NCI-H748 treated with DMSO at 0.1 percent for 48 hours (cell line): ENCODE measurements at places on chromosomes 4 and X.

- no peak for DNase-seq
These were observed 6.2 kb downstream of the IL21 start for GRCh38 chr4:122614621-122615020.

DNA sequence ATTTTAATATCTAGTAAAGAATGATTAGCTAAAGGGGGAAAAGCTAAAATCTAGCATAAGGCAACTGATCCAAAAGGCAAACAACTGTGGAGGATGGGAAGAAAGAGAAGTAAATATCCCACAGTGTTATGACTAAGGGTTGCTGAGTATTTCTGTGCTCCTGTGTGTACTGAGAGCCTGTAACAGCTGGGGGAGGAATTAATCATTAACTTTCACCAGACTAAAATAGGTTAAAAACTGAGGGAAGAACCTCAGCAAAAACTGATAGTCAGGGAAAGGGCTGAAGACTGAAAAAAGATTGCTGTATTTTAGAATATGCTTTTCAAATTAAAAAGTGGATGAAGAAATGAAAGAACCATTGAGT lies 365.9 kb downstream of the CXXC4 start:
- DNase-seq, result no peak

DNA sequence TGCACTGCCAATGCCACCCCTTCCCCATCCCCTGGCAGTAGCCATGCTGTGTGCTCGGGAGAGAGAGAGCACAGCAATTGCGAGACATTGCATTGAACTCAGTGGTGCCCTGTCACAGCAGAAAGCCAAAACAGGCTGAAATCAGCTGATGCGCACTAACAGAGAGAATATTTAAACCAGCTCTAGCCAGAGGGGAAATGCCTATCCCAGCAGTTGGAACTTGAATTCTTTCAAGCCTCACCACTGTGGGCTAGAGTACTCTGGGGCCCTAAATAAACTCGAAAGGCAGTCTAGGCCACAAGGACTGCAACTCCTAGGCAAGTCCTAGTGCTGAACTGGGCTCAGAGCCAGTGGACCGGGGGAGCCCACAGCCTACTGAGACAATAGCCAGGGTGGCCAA lies 17.7 kb upstream of the RP2 start:
- no peak for DNase-seq

DNA sequence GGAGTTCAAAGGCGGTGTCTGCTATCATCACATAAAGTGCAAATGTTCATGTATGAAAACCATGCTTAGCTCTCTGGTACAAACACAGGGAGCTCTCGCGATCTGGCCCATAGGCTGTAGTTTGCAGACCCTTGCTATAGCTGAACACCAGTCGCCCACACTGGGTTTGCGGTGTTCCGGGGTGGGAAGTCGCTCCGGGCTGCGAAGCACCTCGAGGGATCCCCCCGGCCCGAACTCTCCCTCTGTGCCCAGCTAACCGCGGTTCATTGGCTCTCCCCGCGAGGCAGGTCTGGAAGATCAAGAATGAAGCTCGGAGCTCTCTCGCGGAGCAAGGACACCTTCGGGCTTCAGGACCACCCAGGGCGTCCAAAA lies 341 bp upstream of the PRPS2 start:
- peak; percentile 9 for DNase-seq

DNA sequence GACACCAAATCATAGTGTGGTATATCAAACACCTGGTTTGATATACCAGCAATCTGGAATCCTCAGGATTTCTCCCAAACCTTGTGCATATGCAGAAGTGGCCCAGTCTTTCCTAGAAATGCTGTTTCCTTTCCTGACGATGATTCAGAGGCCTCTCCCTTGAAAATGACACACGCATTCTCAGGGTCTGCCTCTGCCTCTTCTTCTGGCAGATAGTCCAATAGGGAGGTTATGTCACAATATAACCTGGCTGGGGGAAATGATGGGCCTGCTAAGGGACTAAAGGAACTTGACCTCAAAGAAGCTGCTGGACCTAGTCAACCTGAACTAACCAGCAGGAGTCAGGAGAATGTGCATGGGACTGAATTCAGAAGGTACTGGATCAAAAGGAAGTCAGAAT lies 435.2 kb downstream of the IDS start:
- DNase-seq, result no peak

DNA sequence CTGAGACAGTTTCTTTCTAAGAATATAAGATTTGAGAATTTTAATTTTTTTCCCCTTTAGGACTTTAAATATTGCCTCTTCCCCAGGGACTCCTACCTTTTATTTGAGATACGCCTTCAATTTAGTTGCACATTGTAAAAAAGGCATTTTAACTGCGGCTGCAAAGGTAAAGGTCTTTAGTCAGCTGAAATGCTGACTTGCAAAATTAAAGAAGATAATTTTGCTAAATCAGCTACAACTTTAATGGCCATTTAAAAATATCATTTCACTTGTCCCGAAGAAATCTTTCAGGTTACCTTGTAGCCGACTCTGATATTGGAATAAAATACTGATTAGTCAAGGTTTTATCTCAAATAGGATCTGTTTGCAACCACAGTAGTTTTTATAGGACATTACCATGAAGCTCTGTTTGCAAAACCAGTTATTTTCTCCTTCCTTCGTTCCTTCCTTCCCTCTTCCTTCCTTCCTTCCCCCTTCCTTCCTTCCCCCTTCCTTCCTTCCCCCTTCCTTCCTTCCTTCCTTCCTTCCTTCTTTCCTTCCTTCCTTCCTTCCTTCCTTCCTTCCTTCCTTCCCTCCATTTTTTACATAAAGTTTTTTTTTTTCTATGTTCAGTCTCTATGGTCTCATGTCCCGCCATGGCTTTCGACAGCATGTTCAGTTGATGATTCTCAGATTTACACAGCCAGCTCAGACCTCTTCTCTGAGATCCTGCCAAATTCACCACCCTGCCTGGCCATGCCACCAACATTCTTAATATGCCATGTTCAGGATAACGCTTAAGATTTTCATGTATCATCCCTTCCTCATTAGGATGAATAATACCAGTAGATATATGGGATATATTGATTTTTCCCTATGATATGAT lies 405.4 kb upstream of the PRKX start:
- no peak for DNase-seq

DNA sequence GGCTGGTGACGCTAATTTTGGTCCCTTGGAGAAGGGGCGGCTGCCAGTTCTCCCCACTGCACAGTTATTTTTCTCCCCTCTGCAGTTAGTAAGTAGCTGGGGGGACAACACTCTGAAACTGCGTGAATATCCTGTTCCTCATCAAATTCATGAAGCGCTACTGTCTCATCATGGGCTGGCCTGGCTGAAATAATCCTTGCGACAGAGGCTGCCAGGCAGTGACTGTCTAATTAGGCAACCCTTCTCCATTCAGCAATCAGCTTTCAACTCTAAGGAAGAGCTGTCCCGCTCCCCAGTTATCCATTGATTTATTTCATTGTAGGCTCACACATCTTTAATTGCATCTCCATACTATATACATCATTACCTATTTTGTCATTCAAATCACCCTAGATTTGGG lies 8.2 kb downstream of the SH3TC1 start:
- DNase-seq, result no peak

- no peak for DNase-seq
These were observed 21.8 kb downstream of the TAPT1 start for GRCh38 chr4:16204505-16204904.

- peak; percentile 71 for DNase-seq
These were observed 557 bp upstream of the USP38 start for GRCh38 chr4:143184217-143184502.

DNA sequence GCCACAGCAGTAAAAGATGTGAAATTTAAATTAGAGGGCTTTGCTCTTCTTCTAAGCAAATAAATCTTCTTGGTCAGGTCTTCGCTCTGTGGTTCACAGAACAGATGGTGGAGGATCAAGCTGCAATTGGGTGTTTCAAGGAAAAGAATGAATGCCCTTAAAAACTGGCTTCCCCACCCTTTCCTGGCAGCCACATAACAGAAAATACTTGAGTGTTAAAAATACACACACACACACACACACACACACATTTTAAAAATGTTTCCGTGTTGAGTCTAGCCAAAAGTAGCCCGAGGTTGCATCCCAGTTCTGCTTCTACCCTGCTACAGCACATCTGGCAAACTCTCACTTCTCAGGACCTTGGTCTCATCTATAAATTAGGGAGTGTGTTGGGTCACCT lies 56.7 kb upstream of the FGFBP2 start:
- no peak for DNase-seq

DNA sequence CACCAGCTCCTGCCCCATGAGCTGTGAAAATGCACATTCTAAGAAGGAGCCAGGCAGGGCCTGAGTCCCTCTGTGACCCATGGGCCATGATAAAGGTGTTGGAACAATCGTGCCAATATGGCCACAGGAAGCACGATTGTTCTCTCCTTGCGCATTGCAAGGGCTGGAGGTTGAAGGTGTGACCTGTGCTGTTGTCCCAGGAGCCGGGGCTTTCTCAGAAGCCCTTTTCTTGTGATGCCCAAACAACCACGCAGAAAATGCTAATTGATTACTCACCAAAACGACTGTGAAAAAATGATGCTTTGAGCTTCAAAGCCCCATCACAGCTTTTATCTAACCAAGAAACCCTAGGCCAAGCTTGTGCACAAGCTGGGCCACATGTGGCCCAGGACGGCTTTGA lies 33.8 kb downstream of the USP11 start:
- DNase-seq, result no peak

GRCh38 chr4:66059556-66059955 lies 389.3 kb upstream of the EPHA5 start:
- no peak for DNase-seq

DNA sequence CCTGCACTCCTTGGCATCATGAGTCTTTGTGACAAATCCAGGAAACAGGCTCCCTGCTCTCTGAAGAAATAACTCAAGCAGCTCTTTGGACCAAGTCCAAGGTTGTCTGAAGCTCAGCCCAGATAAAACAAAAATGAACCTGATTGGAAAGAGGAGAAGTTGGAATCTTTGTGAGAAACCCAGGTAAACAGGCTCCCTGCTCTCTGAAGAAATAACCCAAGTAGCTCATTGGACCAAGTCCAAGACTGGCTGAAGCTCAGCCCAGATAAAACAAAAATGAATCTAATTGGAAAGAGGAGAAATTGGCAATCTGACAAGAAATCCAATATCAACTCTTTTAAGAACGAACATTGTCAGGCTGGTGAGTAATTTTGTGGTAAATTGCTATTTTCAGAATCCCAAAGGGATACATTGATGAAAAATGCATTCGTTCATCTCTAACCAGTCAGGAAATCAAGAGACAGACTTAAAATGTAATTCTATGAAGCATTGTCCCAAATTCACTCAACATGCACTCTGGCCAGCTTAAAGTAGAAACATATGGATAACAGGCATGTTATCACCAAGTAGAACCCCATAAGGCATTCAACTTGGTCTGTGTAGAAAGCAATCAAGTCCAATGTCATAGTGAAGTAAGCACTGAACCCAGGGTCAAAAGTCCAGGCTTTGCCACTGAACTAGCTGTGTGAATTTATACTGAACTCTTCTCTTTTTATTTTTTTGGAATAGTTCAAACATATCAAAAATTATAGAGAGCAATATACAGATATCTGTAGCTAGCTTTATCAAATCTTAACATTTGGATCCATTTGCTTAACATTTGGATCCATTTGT lies 16.8 kb upstream of the NFXL1 start:
- no peak for DNase-seq

DNA sequence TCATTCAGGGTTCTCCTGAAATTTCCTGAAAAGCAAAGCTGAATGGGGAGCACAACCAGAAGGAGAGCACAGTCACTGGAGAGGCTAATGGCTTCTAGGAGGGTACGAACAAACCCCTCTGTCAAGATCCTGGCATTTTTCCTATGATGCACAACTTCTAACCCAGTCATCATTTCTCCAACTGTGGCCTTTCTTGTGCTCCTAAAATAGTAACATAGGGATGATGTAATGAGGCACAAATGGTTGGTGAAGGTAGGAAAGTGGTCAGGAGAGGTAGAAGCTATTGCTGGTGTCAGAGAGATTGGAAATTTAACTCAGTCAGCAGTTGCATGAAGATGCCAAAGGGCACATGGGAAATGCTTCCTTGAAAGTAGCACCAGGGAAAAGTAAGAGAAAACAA lies 52.7 kb downstream of the SLC10A7 start:
- DNase-seq, result no peak

GRCh38 chr4:174262624-174263444 lies 20.6 kb downstream of the FBXO8 start:
- DNase-seq, result no peak

DNA sequence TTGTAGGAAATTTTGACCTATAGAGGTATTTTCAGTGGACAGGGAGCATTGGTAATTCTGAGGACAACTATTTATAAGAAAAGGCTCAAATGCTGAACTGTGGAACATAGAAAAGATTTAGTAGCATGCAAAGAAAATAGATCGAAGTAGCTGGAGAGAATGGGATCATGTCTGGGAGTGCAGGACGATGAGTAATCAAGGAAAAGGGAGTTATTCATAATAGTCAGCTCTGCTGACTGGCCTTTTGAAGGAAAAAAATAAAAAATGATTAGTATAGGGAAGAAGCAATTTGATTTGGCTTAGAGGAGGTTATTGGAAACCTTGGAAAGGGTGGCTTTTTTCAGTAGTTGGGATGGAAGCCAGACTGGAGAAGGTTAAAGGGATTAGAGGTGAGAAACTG lies 22.9 kb upstream of the ANK2 start:
- no peak for DNase-seq

DNA sequence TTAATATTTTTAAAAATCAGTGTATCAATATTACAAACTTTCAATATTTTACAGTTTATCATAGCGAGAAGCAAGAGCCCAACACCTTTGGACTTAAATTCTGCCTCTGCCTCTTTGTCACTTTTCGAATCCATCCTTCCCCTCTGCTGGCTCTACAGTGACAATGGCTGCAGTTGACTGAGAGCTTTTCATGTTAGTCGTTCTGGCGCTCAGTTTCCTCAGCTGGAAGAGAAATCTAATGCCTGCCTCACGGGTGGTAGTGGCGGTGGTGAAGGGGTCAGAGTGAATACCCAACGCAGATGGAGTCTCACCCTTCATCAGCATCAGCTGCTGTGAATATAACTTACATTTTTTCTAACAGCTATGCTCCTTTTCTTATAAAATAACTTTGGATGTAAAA lies 144.8 kb downstream of the NWD2 start:
- DNase-seq, result no peak

- peak; percentile 52 for DNase-seq
These were observed 3.0 kb upstream of the ATP1B4 start for GRCh38 chrX:120358737-120359456.

DNA sequence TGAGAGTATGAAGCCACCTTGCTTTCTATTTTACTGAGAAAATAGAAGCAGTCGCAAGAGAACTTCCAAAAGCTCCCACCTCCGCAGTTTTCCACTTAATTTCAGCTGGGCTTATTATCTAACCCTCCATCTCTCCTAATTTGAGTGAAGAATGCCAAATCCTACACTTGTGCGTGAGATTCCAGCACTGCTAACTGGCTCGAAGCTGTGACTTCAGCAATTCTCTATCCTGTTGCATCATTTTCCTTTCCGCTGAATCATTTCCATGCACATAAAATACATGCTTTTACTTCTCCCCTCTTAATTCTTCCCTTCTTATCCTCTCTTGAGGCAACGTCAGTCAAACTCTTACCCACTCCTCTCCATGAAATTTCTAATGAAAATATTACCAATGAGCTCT lies 189.5 kb downstream of the GASK1B start:
- no peak for DNase-seq

- no peak for DNase-seq
These were observed 9.9 kb downstream of the APBB2 start for GRCh38 chr4:41204400-41204978.
